ENCODE measurements at places on chromosomes 7 and 10.

- DNase-seq, result no peak
Observed at GRCh38 chr7:141280100-141280499, 206.2 kb downstream of the TMEM178B start.

GRCh38 chr7:121355574-121355973 is 26.8 kb downstream of the WNT16 start:
- no peak for DNase-seq

DNA sequence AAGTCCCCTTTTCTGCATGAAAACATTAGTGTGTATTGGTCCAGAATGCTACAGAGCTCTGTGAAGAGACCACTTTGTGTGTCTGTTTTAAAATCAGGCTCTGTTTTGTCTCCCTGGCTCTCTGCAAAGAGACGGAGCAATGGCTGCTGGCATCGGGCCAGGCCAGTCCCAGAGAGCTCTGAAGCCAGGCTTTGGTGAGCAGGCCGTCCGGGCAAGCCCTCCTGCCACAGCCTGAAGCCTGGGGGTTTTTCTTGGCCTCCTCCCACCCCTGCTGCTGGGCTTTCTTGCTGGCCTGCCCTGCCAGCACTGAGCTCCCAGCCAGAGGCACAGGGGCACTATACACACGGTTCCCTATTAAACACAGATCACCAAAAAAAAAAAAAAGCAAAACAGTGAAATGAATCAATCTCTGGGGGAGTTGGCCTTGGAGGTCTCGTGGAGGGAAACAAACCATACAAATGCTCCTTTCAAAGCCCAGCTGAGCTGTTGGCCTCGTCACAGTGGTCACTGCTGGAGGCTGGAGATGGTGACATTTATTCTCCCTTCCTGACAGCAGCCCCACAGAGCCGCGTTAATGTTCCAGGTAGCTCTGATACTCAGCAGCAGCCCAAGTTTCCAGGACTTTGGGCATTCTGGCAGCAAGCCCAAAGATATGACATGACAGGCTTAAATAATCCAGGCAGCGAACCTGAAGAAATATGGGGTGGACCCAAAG is 237.2 kb downstream of the TCF7L2 start:
- no peak for DNase-seq

- no peak for DNase-seq
Observed at GRCh38 chr7:152076940-152077933, 51.8 kb downstream of the GALNT11 start.

GRCh38 chr7:131974671-131975070 is 418.2 kb upstream of the PODXL start:
- DNase-seq, result no peak

- DNase-seq, result no peak
Observed at GRCh38 chr10:107740962-107741690, 576.6 kb upstream of the SORCS1 start.

GRCh38 chr7:135233570-135233969 is at the start of gene STRA8:
TSS of gene STRA8 (plus strand) at chr7:135233838. CDS start at chr7:135240525, 6,687 bp downstream.
- no peak for DNase-seq

GRCh38 chr7:39609113-39609934 is 14.0 kb upstream of the RALA start:
- peak; percentile 64 for DNase-seq

DNA sequence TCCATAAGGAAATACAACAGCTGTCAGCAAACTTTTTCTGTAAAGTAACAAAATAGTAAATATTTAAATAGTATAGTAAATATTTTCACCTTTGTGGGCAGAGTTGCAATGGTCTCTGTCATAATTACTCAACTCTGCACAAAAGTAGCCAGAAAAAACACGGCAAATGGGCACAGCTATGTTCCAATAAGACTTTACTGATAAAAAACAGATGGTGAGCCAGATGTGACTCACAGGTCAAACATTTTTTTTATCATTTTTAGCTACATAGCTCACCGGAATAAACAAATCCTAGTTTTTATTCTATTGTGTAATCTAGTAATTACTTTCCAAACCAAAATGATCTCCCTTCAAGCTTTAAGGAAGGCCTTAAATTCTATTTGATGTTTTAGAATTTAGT is 55.3 kb downstream of the NCAPG2 start:
- no peak for DNase-seq

GRCh38 chr10:113752553-113752952 is 1.1 kb downstream of the PLEKHS1 start:
- no peak for DNase-seq

GRCh38 chr10:30915146-30915545 is 116.5 kb downstream of the ZNF438 start:
- DNase-seq, result no peak

DNA sequence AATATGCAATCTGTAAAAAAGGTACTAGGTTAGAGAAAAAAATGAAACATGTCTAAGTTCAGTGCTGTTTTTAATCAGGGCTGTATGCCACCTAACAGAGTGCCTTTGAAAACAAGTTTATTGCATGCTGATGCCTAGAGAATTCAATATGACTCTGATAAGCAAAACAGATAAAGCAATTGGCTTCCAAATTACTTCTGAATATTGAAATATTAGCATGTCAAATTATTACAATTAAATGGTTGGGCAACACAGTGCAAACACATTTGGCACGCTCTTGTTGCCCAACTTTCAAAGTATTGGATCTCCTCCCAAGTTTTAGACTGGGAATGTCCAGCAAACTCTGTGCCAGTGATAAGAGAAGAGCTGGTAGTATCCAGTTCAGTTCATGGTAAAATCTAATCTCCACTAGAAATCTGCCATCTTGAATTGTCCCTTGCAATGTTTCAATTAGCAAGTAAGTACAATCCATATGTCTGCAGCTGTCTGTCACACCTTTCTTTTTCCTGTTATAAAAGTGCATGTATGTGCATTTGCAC is 65.2 kb upstream of the FAM133B start:
- DNase-seq, result no peak

DNA sequence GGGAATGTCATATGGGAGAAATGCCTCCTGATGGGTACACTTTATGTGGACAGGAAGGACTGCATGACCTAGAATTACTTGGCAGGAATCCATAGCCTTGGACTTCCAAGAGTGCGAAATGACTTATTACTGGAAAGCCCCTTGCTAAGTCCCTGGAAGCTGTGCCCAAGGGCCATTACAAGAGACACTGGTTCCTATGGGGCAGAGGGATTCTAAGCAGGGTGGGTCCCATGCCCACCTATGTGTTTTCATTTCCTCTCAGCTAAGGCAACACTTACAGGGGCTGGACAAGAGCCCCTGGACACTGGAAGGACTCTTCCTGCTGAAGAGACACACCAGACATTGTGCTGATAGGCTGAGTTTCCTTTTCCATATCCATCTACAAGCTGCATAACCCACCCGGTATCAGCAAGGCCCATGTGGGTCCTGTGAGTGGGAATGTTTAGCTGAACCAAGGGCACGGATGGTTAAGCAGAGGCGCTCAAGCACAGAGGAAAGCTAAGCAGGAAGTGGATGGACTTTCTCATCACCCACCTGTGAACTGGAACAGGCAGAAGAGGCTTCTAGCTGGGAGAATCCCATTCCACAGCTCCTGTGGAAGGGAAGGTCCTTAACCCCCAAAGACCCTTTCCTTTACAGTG is 56.2 kb downstream of the XPNPEP1 start:
- no peak for DNase-seq

DNA sequence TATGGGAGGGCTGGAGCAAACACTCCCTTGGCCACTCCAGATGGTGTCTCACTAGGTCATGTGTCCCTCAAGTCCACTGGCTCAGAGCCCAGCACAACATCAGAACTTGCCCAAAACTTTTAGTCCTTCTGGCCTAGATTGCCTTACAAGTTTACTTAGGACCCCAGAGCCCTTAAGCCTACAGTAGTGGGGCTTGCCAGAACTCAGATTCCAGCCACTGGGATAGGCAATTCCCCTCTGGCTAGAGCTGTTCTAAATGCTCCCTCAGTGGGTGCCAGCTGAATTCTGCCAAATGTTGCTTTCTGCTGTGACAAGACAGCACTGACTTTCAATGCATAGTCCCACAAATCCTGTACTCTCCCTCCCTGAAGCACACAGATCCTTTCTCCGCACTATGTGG is 331.1 kb downstream of the HTR7 start:
- DNase-seq, result no peak

- DNase-seq, result no peak
Observed at GRCh38 chr7:30877015-30877769, 34.5 kb upstream of the AQP1 start.

- DNase-seq, result no peak
Observed at GRCh38 chr7:107936312-107936711, 45.3 kb downstream of the DLD start.

DNA sequence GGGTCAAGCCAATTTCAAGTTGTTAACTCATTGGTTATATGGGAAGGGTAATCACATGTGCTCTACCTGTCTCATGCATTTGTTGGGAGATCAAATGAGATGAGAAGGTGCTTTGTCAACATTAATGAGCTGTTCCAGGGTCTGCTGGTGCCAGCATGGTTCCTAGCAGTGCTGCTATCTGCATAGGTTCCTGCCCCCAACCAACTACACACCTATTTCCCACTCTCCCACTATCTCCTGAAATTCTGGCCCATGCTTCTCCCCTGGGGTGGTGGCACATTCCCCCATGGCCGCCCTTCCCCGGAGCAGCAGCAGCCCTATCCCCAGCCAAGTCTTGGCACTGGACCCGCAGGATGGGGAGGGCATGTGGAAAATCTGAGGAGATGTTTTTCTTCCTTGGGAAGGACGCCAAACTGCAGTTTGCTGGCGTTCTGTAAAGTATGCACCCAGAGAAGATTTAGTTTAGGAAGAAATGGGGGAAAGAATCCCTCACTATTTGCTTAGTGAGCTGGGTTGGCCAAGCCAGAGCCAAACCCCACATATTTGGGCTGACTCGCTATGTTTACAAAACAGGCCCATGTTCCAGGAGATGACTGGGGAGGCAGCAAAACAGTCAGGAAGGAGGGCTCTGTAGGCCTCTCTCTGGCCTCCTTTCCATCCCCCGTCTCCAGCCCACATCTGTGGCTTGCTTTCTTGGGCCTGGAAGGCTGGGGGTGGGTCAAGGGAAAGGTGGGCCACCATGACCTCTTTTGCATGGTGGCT is 42.5 kb downstream of the PPP1R3C start:
- peak; percentile 18 for DNase-seq

DNA sequence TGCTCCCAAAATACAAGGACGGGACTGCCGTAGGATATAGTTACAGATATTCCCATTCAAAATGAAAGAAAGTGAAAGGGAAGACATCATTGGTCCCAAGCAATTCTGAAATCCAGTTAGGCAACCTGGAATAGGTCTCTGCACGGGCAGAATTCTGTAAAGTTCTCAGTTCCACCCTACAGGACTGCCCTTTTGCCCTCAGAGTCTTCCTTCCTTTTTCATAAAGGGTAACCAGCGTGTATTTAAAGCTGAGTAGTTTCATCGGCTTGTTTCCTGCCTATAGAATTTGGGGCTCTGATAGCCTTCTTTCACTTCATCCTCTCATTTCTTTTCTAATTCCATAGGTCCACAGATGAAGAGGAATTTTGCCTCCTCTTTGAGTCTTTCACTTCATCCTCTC is 20.0 kb downstream of the COPG2 start:
- DNase-seq, result no peak

GRCh38 chr7:130154501-130155317 is 50.5 kb downstream of the TMEM209 start:
- DNase-seq, result no peak

DNA sequence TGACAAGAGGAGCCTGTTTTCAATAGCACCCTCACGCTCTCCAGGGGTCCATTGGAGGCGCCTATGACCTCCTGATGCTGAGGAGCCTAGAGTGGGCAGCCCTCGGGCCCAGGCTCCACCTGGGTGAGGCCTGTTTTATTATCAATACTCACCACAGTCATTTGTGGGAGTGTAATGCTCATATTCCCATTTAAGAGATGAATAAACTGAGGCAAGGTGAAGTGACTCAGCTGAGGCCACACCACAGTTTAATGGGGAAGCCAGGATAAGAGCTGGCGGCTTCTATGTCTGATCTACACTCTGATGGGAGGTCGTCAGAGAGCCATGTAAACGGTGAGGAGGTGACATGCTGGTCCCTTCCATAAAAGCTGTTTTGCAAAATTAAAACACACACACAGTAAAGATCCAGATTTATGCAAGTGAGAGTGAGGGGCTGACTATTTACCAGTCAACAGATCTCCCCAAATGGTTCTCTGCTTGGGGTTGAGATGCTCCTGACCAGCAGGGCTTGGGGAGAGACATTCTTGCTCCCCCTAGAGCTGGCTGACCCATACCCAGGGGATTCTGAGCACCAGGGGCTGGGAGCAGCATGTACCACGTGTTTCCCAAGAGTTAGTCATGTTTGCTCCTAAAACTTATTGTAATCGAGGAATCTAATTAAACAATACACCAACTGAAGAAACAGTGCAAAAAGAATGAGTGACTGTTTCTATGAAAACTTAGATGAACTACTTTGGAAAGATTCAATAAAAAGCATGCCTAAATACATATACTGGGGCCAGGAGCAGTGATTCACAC is 81.0 kb upstream of the INSIG1 start:
- no peak for DNase-seq

GRCh38 chr10:61669161-61669725 is 6.5 kb downstream of the CABCOCO1 start:
- DNase-seq, result no peak

DNA sequence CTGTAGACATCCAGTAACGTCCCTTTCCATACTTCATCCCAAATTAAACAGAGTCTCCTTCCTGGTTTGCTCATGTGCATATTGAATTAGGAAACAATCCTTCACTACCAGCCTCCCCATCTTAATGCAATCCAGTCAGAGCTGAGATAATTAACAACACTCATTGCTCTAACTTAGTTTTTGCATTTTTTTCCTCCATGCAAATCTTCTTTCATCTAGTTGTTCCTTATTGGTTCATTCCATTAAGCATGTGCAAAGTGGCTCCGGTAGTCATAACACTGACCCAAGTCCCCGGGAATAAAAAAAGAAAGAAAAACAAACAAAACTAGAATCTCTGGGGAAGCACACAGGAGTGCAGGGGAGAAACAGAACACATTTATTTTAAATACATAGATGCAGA is 1176.1 kb downstream of the GATA3 start:
- no peak for DNase-seq

GRCh38 chr10:71471957-71472365 is 75.2 kb downstream of the CDH23 start:
- no peak for DNase-seq

DNA sequence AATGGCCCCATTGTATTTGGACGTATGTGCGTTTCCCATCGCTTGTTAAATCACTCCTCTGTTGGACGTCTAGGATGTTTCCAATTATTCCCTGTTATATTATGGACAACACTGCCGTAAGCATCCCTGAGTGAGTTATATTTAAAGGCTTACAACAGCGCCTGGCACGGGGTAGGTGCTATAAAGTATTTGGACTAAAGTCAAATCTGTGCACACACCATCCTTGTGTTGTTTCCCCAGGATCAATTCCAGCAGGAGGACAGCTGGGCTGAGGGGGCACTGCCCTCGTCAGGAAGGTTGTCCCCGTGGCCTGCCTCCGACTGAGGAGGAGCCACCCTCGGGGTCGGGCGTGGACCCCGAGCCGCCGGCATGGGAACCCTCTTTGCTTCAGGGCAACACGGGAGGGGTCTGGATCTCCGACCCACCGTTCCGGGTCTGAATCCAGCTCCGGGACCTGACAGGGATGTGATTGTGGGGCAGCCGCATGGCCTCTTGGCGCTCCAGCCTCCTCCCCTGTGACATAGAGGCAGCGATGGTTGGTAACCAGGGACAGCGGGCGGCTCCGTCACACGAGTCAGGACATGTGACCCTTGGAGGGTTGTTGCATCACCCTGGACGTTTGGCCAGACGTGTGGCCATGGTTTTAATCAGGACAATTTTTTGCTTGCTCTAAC is 1.5 kb upstream of the JAKMIP3 start:
- no peak for DNase-seq

GRCh38 chr10:11108356-11108755 is 90.7 kb downstream of the CELF2 start:
- DNase-seq, result no peak
